ENCODE measurements at places on chromosomes 13 and 19.

- DNase-seq, result no peak
Observed at GRCh38 chr13:71587817-71588216, 279.2 kb downstream of the DACH1 start.

- DNase-seq, result peak; percentile 59
Observed at GRCh38 chr13:98476538-98476966, 100.4 kb downstream of the STK24 start.

DNA sequence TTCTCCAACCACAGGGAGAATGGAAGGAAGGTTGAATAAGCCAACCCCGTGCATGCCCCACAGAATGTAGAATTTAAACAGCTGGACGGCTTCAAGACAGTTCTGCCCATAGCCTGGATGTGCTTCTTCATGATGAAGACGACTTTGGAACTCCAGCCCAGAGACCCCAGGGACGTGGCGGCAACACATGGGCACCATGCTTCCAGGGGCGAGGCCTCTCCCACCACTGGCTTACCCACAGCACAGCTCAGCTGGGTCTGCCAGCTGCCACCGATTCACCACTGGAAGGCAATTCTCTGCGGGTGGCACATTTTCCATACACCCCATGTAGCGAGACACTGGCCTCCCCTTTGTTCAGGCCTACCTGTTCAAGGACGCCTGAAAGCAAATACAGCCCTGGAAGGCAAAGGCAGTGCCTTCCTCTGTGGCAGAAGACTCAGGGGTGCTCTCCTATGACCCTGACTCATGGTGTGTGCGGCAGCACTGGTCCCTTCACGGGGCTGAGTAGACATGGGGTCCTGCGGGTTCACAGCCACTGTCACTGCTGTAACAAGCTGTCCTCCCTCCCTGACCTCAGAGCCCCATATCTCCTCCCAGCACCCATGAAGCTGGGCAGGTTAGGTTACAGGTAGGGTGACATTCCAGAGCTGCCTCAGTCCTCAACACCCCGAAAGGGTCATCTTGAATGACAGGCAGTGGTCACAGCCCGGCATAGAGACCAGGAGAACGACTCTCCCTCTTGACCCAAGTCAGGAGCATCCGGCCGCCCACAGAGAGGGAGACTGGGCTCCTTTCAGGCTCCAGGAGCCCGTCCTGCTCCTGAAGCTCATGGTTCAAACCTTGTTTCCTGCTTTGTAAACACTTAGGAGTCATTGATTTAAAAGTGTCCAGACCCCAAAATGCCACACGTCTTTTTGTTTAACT lies 72.7 kb downstream of the SPACA7 start:
- peak; percentile 0 for DNase-seq

DNA sequence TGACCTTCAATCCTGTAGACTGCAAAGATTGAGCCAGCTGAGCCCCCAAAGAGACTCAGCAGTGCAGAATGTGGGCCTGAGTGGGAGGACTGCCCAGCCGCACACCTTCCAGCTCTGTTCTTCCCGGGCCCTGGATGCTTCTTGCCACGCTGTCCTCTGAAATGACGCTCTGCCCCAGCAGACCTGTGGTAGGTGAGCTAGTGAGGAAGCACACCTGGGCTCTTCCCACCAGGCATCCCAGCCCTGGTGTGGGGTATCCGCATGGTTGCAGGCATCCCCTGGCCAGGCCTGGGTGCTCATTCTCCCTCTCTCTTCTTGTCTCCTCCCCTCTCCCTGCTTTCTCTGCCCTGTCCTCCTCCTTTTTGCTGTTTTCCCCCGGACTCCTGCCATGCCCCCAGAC lies 9.8 kb upstream of the MZF1 start:
- DNase-seq, result no peak

DNA sequence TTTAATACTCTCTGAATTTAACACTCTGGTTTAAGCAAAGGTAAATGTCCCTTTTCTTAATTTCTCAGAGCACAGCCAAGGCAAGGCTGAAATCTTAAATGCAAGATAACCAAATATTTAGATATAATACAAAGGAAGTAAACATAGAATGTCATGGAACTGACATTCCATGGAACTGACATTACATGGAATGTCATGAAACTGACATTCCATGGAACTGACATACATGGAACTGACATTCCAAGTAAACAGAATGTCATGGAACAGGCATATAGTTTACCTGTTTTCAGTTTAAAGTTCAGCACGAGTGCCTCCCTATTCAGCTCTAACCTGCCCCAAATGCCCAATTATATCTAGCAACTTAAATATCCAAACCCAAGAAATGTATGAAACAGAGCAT lies 21.8 kb downstream of the FGF14 start:
- DNase-seq, result no peak

DNA sequence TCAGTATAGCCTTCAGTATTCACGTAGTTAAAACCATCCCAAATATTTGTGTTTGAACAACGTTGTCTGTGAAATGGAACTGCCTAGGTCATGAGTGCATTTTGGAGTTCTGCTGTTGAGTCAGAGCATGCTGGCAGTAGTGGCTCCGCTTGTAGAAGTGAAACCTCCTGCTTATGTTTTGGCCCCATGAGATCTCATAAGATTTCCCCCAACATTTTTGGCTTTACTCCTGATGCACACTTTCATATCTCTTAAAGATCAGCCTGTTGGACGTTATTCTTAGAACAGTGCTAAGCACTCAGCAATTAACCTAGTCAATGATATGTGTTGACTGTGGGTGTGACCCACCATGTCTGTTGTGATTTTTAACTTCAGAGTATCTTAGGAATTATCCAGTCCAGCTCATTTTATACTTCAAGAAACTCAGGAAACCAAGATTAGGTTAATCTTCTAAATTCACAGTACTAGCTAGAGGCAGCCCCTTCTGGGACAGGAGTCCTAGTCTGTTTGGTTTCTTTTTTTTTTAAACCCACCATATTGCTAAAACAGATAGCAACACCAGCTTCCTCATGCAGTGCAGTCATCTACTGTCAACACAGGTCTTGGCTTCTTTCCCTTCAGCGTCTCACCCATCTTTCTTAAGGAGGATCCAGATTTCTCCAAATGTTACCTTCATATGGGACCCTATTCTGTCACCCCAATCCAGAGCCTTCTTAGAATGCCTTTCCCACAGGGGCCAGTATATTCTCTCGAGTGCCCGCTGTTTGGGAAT lies 26.2 kb downstream of the RAP2A start:
- no peak for DNase-seq

DNA sequence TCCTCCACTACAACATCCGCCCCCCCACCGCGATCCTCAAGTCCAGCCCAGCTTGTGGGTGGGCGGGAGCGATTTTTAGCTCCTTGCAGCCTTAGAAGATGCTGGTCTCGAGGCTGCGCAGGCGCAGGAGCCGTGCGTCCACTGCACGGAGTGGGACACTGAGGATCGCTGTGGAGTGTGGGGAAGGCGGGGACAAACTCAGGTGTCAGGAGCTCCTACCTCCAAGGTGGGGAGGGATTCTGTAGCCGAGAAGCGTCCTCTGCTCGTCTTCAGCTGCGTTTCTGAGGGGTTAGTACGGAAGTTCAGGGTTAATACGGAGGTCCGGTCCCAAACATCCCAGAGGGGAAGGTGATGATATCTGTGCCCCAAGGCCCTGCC lies at the start of gene RTBDN:
Gene RTBDN, minus strand, starts transcription at position 14 of the 378 bp plus-strand sequence. CDS start 4,600 bp downstream, outside the sequence.
- peak; percentile 41 for DNase-seq

DNA sequence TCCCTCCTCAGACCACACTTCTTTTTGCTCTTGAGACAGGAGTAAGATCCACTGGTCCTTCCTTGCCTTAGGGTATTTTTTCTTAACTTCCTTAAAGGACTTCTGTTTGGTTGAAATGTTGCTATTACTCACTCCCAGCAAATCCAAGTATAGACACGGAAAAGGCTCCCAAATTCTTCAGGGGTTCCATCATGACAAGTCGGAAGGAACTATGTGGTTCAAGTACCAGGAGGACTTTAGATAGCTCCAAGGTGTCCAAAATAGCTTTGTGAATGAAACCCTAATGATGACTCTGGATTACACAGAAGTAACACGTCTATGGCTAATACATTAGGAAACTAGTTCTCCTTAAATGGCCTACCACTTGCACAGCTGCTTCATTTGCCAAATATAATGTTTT lies 238.7 kb downstream of the KCTD12 start:
- no peak for DNase-seq

GRCh38 chr19:40398417-40399131 lies 8.6 kb upstream of the HIPK4 start:
- DNase-seq, result peak; percentile 86

GRCh38 chr19:10682397-10683063 lies 18.7 kb upstream of the QTRT1 start:
- no peak for DNase-seq

GRCh38 chr13:28655561-28655960 lies 3.4 kb upstream of the POMP start:
- no peak for DNase-seq

DNA sequence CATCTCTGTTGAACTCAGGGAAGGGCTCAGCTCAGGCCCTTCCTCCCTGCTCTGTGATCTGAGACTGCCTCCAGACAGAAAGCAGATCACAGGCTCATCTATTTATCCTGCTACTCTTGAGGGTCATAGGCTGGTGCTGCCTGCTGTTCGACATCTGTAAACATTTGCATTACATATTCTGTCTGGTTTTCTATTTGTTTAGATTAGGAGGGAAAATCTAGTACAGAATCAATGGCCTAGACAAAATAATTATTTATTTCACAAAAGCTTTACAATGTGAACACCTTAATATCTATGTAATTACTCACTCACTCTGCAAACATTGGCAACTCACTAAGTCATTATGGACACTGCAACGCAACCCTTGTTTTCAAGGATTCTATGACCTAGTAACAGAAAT lies 43.0 kb downstream of the CEP89 start:
- DNase-seq, result no peak

DNA sequence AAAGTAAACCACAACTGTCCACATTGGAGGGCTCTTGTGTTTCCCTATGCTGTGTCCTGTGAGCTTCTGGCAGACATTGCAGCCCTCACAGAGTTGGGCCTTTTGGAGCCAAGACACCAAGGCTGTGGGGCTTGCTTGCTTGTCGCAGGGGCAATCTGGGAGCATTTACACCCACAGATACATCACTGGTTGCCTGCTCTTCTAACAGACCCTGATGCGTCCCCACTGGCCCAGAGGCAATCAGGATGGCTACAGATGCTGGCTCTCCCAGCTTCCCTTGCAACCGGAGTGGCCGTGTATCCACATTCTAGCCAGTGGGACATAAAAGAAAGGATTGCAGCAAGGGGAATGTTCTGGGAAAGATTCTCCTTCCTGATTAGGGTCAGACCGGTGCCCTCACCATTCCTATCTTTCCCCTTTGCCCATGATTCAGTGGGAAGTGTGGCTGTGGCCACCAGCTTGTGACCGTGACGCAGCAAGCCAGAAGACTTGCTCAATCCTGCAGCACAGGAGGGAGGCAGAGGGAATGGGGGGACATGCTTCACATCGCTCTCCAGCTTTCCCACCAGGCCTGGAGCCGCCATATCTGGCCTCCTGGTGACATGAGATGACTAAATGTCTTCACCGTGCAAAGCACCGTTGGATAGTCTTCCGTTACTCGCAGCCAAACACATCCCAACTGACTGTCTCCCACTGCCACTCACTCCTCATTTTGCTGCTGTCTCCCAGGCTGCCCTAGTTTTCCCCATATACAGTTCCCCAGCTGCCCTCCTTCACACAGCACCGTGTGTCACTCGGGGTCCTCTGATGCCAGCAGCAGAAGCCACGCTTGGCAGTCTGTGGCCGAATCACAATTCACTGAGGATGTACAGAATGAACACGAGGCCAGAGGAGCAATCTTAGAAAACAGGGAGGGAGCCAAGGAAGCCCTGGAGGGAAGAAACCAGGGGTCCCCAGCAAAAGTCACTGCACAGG lies 151.0 kb downstream of the DPF1 start:
- DNase-seq, result no peak

DNA sequence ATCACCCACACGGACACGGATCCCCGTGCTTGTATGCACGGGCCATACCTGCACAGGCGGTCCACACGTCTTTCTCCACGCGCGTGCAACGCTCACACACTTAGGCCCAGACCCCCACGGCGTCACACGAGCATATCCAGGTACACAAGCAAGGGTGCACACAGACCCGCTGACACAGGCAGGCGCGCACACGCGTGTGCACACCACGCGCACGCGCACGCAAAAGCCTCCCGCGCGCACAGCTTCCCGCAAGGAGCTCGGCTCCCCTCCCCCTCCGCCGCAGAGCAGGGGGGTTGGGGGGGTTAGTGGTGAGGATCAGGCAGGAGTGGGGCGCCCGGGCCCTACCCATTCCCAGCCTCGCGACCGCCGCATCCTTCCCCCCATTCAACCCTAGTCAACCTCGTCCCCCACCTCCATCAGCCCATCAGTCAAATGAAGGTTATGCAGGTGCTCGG lies 407 bp downstream of the RAB3A start:
- no peak for DNase-seq

- DNase-seq, result peak; percentile 45
Observed at GRCh38 chr13:71866335-71867130, 471 bp downstream of the DACH1 start.

DNA sequence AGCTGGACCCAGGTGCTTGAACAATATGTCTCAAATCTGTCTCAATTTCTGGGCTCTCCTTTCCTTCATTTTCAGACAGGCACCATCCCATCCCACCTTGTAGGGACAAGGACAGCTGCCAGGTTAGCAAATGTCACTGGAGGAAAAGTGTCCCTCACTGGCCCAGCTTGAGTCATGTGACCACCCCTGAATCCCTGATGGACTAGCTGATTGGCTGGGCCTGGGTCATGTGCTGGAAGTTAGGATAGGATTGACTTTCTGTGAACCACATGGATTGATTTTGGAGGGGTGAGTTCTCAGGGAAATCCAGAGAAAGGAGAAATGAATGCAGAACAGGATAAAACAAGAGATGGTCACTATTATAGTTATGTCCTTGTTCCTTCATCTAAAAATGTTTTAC lies 28.2 kb upstream of the FXYD3 start:
- no peak for DNase-seq

- DNase-seq, result no peak
Observed at GRCh38 chr13:40316301-40316700, 350.1 kb downstream of the FOXO1 start.

DNA sequence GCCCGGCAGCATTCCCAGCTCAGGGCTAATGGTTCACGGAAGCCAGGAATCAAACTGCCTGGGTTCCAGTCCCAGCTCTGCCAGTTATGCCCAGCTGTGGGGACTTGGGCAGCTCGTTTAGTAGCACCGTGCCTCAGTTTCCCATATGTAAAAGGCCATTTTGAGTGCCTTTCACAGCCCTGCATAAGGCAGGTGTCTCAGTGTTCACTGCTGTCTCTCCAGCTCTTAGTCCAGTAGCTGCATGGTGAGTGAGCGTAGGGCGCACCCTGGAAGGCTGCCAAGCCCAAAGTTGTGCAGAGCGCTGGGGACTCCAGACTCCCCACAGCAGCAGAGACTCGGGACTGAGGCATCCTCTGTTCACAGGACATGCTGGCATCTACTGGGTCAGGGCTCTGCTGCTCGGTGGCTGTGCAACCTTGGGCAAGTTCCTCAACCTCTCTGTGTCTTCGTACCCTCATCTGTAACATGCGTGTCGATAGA lies 5.5 kb downstream of the RPL28 start:
- no peak for DNase-seq

DNA sequence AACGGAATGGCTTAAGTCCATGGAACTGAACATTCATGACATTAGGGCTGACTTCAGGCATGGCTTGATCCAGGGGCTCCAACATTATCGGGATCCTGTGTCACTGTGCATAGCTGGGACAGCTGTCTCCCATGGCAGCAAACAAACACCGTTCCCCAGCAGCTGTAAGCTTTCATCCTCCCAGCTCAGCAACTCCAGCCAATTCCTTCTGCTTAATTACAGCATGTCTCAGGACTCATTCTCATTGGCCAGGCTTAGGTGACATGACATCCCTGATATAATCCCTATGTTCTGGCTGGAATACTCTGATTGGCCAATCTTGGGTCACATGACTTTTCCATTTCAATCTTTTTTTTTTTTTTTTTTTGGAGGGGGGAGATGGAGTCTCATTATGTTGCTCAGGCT lies 10.9 kb upstream of the TLE5 start:
- DNase-seq, result peak; percentile 52

GRCh38 chr13:101612735-101613134 lies 160.3 kb downstream of the ITGBL1 start:
- DNase-seq, result no peak
